ENCODE measurements at places on chromosomes 2 and 18.

- DNase-seq: no peak
Observed at GRCh38 chr2:30914456-30914855, 107.2 kb upstream of the CAPN13 start.

DNA sequence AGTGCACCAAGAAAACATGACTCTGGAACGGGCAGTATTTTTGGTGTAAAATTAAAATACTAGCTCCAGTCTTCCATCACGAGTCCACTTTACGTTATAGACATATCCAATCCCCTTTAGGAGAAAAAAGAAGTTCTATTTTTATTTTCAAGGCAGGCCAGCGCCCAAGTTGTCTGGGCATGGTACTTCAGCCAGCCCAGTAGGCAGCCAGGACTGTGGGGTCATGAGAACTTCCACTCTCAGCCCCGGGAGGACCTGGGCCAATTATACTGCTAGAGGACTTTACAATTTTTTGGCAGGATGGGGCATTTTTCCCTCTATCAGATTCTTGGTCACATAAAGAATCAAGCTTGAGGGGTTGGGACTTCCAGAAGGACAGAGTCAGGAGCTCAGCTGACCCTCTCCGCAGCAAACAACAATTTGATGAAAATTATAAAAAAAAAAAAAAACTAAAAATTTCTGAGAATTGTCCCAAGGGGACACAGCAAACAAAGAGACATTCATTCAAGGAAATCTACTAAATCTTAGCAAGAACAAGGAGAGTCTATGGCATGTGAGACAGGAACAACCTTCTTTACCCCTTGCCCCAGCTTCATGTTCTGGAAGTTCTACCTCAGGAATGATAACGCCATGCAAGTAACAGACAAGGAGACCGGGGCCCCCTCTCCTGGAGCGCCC is 37.3 kb upstream of the B3GNT2 start:
- DNase-seq: no peak

DNA sequence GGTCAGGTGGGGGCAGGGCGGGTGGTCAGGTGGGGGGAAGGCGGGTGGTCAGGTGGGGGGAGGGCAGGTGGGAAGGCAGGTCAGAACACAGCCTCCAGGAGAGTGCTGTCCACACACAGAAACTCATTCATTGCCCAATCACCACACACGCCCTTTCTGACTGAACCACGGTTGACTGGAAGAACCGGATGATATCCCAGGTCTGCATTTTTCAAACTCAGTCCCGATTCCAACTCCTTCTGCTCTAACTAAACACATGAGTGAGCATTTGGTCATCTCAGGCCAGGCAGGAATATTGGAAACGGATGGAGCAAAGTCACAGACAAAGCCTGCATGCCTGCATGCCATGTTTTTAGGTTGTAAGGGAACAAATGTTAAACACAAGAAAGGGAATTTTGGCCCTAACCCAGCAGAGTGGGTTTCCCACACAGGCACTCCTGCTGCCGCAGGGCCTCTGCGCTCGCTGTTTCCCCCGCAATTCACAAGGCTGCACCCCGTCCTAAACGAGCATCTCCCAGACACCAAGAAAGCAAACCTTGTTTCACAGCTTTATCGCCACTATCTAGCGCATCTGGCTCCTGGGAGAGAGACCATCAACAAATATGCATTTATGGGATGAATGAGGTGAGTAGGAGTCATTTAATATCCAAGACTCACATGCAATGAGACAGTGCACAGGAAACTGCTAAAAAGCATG is 100.1 kb downstream of the ZNF516 start:
- DNase-seq: no peak

GRCh38 chr2:207478572-207478971 is 51.2 kb upstream of the CREB1 start:
- no peak for DNase-seq

DNA sequence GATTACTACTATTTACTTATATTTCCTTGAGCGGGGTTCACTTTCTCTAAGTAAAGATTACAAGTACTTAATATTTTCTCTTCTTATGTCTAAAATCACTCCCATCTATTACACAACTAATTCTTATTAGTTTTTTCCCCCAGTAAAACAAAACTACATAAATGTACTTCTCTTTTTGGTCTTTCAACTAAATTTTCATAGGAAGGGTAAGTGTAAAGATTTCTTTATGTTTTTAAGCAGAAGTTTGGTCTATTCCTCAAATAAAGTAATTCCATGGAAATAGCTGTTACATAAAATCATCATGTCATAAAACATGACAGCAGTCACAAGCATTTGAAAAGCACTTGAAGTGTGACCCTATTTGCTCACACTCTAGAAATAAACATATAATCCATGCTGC is 249.0 kb downstream of the ZEB2 start:
- no peak for DNase-seq

DNA sequence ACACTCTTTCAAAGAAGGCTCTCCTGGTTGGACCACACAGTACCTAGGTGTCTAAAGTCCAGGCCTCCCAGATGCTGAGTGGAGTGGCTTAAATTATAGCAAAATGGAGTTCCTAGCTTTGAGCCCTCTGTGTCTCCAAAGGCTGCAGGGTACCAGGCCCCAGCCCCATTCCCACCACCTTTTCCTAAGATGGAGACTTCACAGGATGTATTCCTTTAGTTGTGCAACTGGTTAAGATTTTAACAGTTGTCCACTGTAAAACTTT is 4.9 kb downstream of the SMAD7 start:
- no peak for DNase-seq

- no peak for DNase-seq
Observed at GRCh38 chr2:65974067-65974723, 460.7 kb upstream of the MEIS1 start.

DNA sequence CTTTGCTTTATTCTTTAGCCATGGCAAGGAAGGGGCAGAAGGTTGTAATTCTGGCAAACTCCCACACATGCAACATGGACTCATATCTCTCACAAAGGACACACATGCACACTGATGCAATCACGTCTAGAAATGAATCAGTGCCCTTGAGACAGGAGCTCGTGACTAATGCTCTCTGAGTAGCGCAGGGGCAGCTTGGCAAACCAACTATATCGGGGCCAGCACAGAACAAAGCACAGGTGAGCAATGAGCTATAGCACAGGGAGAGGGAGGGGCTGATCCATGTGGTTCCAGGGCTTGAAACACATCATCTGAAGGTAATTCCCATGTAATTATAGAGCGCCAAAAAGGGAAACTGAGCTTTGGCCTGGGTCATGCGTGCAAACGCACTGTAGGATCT is 165.2 kb upstream of the KLF7 start:
- DNase-seq: peak; percentile 29

- no peak for DNase-seq
Observed at GRCh38 chr2:16031848-16032159, 91.5 kb downstream of the MYCN start.
